HS-27A (cell line): ENCODE measurements at places on chromosomes 16 and 17.

DNA sequence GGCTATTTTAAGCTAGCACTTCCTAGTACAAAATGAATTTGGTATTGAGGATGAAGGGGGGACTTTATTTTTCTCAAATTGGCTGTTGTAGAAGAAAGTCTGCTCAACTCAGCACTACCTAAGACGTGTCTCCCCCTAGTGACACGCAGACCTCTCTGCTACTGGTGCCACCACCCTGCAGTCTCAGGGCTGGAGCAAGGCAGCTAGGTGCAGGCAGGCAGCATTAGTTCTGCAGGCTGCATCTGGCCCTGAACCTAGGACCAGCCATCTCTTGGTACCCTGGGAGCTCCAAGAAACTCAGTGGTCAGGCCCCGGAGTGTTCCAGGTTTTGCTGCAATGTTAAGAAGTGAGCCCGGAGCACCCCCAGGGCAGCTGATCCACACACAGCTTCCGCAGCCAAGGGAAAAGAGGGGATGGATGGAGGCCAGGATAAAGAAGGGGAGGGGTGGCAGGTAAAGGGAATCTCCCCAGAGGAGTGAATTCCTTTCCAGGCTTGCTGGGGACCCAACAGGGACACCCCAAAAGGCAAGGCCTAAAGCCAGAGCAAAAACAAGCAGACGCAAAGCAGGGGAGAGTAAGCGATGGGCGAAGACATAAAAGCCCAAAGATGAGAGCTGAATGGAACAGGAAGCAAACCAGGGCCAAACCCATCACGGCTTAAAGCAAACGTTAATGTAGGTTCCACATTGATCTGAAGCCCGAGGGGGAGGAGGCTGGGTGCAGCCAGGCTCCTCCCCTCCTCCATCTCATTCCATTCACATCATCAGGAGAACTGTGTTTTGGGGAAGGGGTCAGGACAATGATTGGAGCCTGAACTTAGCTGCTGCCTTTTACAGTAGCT lies 200.5 kb downstream of the ZFHX3 start:
- DNase-seq, result no peak

- no peak for DNase-seq
Measured at GRCh38 chr17:4591529-4591928, 7.2 kb downstream of the SMTNL2 start.

DNA sequence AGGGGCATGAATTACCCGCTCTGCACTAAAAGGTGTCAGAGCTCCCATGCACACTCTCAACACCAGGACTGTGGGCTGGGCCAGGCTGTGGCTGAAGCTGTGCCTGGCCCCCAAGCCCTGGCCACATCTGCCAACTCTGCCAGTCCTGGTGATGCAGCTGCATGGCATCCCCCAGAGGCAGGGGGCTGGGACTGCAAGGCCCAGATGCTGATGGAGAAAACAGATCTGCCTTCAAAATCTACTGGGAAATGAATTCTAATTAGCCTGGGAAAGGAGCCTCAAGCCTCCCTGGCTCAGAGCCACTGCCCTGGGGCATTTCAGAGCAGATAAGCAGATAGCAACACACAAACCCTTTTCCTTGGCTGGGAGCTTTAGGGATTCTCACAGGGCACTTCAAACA lies 3.4 kb downstream of the CHST6 start:
- DNase-seq, result no peak

DNA sequence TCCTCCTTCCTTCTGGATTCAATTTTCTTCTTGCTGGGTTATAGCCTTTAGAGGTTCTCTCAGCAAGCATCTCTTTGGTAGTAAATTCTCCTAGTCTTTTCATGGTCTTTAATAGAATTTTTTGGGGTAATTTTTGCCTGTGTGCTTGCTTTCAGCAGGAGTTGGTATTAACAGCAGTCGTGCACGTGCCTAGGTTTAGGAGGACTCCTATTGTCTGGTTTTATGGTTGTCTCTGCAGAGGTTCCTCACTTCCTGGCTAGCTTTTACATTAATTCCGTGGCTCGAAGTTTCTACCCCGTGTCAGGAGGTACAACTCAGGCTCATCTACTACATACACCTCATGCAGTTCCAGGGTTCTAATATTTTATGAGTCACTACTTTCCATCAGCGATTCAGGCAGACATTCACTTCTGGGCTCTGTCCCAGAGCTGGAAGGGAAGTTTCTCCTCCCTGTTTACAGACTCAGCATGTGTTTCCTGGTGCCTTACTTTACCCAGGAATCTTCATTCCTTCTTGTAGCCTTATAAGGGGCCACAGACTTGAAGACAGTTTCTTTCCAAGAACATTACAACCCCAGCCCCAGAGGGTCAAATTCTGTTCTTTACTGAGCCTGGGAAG lies 643.6 kb downstream of the HS3ST4 start:
- no peak for DNase-seq

DNA sequence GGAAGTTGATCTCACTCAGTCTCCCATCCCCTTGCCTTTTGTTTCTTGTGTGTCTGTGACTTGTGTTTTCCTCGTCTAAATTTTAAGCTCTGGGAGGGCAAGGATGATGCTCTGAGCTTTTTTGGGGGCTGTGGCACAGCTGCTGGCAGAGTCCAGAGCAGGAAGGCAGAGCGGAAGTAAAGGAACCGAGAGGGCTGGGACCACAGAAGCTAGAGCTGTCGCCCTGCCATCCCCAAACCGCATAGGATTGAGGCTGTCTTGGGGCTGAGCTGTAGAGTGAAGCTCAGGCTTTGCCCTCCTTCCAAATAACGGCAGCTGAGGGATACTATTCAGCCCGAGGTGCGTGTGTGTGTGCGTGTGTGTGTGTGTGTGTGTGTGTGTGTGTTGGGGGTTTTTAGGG lies 3.8 kb upstream of the DNAH2 start:
- no peak for DNase-seq

DNA sequence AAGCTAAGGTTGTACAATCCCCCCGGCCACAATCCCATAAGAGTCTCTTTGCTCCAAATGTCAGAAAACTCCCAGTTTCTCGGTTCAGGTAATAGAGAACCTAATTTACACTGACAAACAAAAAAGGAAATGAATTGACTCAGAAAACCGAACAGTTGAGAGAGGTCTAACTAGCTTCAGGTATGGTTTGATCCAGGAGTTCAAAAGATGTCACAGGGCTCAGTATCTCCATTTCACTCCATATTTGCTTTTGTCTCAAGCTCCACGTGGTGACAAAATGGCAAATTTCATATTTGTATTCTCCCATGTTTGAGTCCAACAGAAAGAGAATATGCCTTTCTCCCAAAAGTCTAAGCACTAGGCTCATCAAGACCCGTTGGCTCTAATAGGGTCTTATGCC lies 117.4 kb downstream of the AXIN2 start:
- no peak for DNase-seq

- DNase-seq, result no peak
Measured at GRCh38 chr16:81279392-81279791, 35.4 kb upstream of the GAN start.

- DNase-seq, result no peak
Measured at GRCh38 chr16:87657621-87658192, 55.4 kb downstream of the JPH3 start.

- DNase-seq, result no peak
Measured at GRCh38 chr16:9151597-9151996, 60.2 kb downstream of the HAPSTR1 start.

DNA sequence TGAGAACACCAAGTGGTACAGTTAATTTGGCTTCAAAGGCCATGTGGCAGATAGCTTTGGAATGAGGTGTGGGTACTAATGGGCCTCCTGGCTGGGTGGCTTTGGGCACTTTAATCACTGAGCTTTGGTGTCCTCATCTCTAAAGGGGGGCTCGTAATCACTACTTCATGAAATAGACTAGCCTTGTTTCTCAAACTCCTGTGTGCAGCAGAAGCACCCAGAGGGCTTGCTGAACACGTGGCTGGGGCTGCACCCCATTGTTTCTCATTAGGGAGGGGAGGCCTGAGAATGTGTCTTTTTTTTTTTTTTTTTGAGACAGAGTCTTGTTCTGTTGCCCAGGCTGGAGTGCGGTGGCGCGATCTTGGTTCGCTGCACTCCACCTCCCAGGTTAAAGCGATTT lies 5.8 kb downstream of the EPN2 start:
- DNase-seq, result no peak

DNA sequence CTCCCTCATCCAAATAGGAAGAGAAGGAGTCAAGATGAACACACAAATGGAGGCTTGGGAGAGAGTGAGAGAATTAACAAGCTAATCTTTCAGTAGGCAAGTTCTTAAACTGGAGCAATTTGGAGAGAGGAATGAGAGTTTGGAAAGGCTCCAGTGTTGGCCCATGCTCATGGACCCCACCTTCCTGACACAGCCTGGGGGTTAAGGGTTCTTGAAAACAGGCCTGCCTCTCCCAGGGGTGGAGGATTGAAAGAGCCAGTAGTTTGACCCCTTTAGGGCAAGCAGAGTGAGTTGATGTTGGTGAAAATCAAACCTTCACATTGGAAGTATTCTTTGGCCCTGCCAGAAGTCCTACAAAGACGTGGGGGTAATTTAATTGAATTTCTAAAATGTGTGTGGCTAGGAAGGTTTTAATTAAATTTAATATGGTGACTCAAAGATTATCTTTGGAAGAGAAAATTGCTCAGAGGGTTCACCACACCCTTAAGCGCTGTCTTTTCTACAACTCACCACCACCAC lies 5.8 kb downstream of the HOXB3 start:
- DNase-seq, result no peak

GRCh38 chr16:52265446-52265861 lies 281.5 kb downstream of the TOX3 start:
- no peak for DNase-seq

DNA sequence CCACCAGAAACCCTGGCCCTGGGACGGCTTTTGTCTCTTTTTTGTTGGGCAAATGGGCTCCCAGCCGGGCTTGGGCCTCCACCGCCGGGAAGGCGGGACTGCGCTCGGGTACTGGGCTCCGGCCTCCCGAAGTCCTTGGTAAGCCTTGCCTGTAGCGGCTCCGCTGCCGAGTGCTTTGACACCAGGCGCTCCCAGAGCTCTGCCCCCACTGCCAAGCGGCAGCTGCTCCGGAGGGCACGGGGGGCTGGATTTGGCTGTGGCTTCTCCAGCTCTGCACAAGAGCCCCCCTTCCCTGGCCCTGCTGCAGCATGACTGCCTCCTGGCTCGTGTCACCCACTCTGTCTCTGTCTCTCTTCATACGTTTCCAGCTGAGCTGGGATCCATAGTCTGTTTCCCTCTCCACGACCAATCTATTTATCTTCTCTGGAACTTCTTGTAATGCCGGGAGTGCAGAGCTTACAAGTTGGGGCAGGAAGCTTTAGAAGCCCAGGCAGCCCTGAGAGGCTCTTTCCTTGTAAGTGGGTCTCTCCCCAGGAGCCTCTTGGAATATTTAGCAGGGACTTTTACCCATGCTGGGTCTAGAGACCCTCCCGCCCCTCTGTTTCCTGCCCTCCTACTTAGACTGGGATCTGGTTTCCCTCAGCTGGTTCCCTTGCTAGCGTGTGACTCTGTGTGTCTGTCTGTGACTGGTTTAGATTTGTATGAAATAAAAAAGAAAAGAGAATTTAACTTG lies 246.9 kb upstream of the GSE1 start:
- no peak for DNase-seq

- DNase-seq, result no peak
Measured at GRCh38 chr16:71896764-71897368, 1.5 kb downstream of the IST1 start.

- no peak for DNase-seq
Measured at GRCh38 chr16:87706278-87707000, 59.3 kb downstream of the KLHDC4 start.

DNA sequence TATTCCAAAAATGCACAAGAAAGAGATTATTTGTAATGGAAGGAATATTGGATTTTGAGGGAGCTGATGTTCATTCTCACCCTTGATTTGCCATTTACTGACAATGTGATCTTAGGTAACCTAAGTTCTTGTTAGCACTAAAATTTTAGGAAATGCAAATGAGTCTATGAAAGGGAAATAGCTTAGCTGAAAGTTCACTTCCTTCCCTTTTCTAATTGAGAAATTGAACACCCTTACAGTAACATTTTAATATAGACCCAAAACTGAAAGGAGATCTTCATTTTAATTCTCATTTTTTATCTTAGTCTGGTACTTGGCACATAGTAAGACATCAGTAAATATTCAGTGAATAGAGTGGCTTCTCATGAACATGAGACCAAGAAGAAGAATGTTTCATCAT lies 10.9 kb upstream of the WSB1 start:
- DNase-seq, result no peak

- DNase-seq, result no peak
Measured at GRCh38 chr17:56896217-56896967, 17.5 kb downstream of the TRIM25 start.

DNA sequence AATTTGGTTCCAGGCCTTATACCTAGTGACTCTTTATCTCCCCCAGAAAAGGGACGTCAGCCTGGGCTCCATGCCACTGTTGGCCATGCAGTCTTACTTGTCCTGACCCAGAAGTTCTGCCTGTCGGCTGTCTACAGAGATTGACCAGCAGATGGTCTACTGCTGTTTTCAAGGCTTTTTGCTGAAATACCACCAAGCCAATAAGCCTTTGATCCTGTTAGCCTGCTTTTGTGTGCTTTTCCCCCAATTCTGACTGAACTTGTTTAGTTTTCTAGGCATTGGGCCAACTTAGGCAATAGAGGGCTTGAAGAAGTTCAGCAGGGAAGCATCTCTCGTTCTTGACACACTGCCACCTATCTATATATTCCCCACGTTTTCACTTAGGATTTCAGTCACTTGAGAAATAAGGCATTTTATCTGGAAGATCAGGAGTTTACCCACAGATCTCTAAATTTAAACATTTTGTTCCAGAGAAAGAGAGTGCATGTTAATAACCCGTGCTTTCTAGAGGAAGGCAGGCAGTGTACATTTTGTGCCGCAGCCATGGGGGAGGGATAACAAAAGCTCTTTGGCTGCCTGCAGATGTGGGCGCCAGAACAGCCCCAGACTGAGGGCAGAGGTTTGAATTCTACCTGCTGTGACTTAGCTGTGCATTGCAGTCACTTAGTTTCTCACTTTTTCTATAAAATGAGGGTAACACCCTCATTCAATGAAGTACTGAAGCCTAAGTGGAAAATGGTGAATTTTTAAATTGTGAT lies 12.3 kb upstream of the CARMIL2 start:
- no peak for DNase-seq

DNA sequence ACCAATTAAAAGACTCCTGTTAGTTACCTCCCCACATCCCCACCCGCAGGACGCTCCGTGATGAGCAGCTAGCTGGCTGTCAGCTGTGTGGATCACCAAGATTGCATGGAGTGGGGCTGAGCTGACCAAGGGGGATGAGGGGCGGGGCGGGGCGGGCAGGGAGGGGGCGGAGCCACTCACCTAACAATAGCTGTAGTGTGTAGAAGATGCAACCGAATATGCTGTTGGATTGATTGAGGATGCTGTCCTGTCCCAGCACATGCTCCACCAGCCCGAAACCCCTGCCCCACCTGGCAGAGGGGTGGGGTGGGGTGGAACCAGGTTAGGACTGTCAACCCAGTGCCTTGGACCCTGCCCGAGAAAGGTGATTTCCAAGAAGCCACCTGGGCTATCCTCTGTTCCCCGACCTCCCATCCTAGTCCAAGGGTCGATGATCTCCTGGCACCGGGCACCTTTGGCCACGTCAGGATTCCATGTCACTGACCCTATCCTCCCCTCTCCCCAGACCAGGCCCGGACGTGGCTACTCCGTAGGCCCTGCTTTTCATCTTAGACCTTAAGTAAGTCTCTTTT lies 1.4 kb downstream of the VKORC1 start:
- DNase-seq, result no peak

GRCh38 chr16:48408688-48409087 lies 23.5 kb upstream of the SIAH1 start:
- no peak for DNase-seq
